GM13977 (cell line): ENCODE measurements at places on chromosomes 5 and 9.

DNA sequence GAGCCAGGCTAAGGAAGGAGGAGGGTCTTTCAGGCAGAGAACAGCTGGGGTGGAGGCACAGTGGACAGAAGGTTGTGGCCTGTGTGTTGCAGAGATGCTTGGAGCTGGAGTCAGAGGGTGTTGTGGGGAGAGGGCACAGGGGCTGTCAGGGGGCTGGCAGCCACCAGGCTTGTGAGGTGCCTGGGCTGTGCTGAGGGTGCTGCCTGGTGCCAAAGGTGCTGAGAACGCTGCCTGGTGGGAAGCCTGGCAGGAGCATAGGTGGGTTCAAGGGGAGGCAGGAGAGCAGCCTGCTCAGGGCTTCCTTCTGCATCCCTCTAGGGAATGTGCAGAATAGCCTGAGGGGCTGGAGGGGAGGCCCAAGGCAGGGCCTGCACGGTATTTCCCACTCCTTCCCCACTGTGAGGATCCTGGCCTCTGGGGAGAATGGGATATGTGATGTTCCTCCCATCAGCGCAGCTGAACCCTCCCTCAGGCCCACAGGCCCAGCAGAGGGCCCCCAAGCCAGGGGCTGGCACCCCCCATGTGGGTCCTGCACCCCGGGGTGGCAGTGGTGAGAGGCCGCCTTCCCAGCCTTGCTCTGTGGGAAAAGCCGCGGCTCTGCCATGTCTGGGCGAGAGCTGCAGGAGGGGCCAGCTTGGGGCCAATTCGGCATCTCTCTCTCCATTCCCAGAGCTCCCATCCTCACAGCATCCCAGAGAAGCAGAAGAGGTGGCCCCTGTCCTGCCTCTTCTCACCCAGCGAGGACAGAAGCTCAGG lies 76.3 kb downstream of the CACNA1B start:
- peak; percentile 9 for DNase-seq

DNA sequence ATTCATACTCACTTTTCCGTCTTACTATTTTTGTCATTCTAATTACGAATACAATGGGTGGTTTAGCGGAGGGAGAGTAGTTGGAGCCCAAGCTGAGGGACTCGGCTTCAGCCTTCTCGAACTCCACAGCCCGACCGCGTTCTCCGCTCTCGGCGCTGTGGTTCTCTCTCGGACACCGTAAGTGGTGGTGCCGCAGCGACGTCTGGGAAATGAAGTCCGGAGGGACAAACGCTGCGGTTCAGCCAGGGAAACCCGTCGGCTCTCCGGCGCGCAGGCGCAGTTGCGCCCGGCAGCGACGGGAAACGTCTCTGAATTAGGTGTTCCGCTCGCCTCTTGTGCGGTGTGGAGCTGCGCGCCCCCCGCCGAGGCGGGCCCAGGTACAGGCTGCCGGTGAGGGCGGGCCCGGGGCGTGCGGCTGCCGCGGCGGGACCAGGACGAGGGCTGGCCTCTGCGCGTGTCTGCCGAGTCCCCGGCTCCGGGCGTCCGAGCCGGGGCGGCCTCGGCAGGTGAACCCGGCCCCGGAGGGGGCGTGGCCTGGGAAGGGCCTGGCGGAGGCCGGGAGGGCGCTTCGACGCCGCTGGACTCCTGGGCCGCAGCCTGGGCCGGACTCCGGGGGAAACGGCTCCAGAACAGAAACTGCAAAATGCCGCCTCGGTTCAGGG lies at the start of gene ZNF879:
Gene ZNF879, plus strand, starts transcription at position 277 of the 662 bp plus-strand sequence. CDS start 1,201 bp downstream, outside the sequence.
- peak; percentile 59 for DNase-seq

- DNase-seq = no peak
Observed at GRCh38 chr9:89873801-89874200, 269.0 kb downstream of the GADD45G start.

- no peak for DNase-seq
Observed at GRCh38 chr5:144794922-144795321, 624.2 kb downstream of the KCTD16 start.

DNA sequence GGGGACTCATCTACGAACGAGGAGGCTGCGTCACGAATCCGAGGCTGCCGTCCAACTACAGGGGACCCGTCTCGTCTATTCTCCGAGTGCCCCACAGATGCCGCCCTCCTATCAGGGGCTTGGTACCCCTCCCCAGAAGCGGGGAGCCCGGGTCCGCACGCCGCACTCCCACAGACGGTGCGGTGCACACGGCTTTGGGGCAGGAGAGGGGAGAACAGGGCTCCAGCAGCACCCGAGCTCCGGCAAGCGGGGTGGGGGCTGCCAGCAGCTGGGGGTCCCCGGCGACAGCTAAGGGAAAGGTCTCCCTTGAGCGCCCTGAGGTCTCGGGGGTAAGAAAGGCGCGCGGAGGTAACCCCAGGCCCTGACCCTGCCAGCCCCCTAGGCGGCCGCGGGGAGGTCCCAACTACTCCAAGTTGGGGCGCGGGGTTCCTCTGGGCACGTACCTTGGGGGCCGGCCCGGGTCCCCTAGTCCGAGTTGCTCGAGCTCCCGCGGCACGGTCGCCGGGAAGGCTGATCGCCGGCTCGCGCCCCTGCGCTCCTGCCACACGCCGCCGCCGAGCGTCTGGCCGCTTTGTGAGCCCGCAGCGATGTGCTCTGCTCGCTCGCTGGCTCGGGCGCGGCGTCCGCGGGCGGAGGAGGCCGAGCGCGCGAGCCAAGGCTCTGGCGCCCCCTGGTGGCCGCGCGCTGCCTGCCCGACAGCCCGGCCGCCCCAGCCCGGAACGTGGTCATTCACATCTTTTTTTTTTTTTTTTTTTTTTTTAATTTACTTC lies at the start of gene SPOCK1:
Gene SPOCK1, minus strand, starts transcription at position 591 of the 770 bp plus-strand sequence.
- DNase-seq = peak; percentile 96

GRCh38 chr9:126550891-126551351 lies 62.8 kb upstream of the LMX1B start:
- DNase-seq = no peak

DNA sequence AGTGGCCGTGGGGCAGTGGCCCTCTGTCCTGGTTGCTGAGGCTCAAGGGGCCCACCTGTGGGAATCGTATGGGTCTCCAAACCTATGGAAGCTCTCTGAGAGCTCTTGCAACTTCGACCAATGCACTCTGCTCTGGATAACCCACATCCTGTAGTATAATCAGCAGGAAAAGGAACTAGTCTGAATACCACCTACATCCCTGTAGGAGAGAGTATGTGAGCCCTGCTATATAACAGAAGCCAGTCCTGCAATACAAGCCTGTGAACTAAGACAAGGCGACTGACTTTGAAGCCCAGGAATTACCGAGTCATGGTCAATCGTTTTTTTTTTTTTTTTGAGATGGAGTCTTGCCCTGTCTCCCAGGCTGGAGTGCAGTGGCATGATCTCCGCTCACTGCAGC lies 29.8 kb upstream of the BICD2 start:
- no peak for DNase-seq

GRCh38 chr5:158521995-158522394 lies 577.7 kb downstream of the EBF1 start:
- no peak for DNase-seq

- DNase-seq = no peak
Observed at GRCh38 chr5:136040746-136041415, 12.1 kb downstream of the TGFBI start.

- no peak for DNase-seq
Observed at GRCh38 chr5:38478166-38478565, 78.3 kb downstream of the LIFR start.

DNA sequence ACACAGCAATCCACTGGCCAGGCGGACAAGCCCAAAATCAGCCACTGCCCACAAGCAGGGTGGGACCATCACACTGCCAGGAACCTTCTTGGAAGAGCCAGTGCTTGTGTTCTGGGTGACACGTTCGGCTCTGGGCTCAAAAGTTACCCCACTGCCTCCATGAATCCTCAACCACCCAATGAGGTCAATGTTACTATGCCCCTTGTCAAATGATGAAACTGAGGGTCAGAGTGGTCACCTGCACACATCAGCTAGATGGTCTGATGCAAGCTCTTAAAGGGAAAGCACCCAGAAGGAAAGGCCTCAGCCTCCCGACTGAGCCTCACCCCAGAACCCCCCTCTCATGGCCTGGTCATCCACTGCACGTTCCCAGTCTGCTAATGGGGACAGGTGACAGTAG lies 114.8 kb downstream of the VAV2 start:
- no peak for DNase-seq

DNA sequence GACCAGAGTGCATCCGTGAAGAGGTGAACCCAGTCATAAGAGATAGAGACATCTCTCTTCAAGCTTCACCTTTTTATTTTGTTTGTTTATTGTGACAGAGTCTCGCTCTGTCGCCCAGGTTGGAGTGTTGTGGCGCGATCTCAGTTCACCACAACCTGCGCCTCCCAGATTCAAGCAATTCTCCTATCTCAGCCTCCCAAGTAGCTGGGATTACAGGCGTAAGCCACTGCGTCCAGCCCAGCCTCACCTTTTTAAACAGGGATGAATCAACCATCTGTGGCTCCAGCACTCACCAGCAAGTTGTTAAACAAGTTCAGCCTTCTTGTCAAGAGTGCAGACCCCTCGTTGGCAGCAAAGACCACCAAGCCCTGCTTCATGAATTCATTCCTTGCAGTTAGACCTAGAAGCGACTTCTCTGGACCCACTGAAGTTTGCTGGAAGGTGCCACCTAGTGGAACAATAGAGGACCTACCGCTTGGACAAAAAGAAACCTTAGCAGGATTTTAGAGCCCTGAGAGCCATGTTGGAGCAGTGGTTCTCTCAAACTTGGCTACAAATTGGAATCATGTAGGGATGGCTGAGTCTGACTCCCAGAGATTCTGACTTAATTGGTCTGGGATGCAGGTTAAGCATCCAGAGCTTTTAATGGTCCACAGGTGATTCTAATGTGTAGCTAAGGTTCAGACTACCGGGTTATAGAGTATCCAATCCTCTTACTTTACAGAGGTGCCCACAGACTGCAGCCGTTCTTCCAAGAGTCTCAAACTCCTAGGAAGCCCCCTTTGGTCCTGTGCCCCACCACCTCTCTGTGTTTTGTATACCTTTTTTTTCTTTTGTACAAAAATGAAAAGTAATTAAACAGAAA lies 10.5 kb upstream of the GALNT10 start:
- peak; percentile 66 for DNase-seq

GRCh38 chr9:109316207-109316640 lies 4.6 kb downstream of the EPB41L4B start:
- DNase-seq = no peak

- DNase-seq = no peak
Observed at GRCh38 chr5:128358826-128359225, 179.2 kb downstream of the FBN2 start.

GRCh38 chr5:102722931-102723330 lies 32.2 kb upstream of the PAM start:
- no peak for DNase-seq

GRCh38 chr5:17481378-17481777 lies 16.7 kb upstream of the TAF11L2 start:
- no peak for DNase-seq

DNA sequence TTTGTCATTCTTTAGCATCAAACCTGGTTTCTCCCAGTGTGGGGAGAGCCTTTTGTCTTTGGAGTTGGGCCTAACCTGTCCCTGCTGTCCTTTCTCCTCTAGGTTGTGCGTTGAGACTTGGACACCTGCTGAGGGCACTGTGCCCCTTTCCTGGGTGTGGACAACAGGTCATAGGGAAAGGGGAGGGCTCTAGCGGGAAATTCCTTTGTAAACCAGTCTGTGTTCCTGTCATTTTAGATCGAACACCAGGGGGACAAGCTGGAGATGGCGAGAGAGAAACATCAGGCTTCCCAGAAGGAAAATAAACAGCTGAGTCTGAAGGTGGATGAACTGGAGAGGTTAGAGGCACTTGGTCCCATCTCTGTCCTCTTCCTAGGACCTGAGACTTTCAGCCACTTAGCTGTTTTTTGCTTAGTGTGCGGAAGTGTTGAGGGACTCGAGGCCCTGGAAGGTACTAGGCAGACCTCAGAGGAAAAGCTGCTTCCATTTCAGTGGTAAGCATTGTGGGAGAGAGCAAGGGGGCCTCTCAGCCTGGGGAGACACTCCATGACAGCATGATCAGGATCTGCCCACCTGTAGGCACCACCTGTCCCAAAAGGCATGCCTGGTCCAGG lies 8.6 kb upstream of the GLE1 start:
- DNase-seq = no peak

GRCh38 chr5:56833325-56833724 lies 18.0 kb downstream of the MAP3K1 start:
- DNase-seq = no peak

- peak; percentile 60 for DNase-seq
Observed at GRCh38 chr9:133374612-133375115, 1.2 kb downstream of the SURF4 start.

- DNase-seq = peak; percentile 93
Observed at GRCh38 chr9:121498150-121498486, 1.5 kb downstream of the GGTA1 start.

DNA sequence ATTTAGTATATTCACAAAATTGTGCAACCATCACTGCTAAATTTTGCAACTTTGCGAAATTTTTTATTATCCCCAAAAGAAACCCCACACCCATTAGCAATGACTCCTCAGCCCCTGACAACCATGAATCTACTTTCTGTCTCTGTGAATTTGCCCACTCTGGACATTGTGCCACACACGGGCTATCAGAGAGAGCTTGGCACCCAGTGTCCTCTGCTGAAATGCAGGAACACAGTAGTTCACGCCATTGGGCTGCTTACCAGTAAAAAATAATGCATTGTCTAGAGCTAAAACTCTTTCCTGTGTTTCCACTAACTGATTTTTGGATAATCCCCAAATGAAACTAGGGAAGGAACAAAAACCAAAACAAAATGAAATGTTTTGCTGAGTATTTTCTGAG lies 60.0 kb downstream of the HRH2 start:
- no peak for DNase-seq

DNA sequence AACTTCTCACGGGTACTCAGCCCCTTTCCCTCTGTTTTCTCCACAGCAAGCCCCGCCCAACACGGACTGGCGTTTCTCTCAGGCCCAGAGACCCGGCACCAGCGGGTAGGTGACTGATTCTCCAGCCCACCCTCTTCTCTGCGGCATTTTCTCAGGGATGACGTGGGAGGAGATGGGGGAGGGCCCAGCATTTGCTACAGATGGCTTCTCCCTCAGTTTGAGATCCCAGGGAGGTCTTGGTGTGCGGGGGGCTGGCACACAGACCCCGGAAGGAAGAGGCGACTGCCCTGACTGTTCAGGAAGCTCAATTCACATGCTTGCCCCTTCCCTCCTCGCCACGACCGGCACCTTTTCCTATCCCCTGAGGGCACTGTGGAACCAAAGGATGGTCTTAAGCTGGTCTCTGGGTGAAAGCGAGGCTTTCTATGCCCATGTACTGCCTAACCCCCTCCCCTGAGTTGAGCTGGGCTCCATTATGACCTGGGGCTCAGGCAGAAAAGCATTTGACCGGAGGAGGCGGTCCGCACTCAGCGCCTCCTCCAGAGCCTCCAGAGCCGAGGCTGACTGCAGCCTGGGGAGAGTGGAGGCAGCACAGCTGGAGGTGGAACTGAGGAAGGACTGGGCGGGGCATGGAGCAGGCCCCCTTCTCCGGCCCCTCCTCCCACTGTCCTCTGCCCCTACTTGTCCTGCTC lies 6.0 kb downstream of the PCDHGC5 start:
- DNase-seq = no peak

DNA sequence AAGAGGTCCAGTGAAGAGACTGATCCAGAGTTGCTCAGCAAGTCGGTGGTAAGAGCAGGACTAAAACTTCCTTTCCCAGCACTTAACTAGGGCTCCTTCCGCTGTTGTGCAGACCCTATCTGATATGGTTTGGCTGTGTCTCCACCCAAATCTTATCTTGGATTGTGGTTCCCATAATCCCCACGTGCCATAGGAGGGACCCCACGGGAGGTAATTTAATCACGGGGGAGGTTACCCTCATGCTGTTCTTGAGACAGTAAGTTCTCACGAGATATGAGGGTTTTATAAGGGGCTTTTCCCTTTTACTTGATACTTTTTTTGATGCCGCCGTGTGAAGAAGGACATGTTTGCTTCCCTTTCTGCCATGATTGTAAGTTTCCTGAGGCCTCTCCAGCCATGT lies 221.9 kb upstream of the GLRA1 start:
- DNase-seq = no peak

- DNase-seq = no peak
Observed at GRCh38 chr9:19136129-19136528, 8.8 kb upstream of the PLIN2 start.
